ENCODE measurements at places on chromosomes 5 and 9.
A peak's percentile ranks its signal among the peaks of the same experiment; 100 is the strongest.

DNA sequence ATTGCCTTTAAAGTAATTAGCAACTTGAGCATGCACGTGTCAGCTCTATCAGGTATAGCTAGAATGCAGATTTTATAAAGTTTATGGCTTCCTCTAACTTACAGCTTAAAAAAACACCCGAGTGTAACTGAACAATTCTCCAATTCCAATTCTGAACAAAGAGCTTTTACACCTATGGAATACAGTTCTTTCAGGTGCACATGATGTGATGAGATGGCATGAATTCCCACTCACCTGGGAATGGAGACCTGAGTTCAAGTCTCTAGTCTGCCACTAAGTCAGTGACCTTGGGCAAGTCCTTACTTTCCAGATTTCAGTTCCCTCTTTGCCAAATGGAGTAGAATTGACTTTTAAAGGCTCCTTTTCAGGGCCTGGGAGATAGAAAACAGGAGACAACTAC, 1.8 kb downstream of the ZFAND5 start:
- DNase-seq: peak; percentile 19

DNA sequence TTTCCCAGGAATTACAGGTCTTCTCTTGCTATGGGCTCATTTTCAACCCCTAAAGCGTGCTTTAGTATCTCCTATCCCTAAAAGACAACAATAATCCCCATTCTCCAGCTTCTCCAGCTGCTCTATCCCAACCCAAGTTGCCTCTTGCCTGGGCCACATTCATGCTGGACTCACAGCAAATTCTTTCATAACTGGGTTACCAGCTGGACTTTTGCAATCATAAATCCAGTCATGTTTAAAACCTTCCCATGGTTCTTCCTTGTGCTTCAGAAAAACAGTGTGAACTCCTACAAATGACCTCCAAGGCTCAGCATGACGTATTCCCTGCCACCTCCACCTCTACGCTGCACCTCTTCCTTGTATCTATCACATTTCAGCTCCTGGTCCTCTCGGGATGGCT, 346.9 kb downstream of the GADD45G start:
- DNase-seq: peak; percentile 51

- DNase-seq: peak; percentile 77
Measured at GRCh38 chr9:124834591-124834990, 18.7 kb upstream of the WDR38 start.

DNA sequence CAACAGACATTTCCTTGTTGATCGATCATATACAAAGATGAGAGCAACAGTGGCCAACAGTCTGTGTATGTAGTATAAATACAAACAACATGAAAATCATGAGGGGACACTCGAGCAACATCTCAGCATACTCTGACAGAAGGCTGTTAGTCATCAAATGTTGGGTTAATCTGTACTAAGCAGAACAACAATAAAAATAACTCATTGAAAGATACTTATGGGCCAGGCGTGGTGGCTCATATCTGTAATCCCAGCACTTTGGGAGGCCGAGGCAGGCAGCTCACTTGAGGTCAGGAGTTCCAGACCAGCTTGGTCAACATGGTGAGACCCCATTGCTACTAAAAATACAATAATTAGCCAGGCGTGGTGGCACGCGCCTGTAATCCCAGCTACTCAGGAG, 67.3 kb downstream of the SCAI start:
- DNase-seq: no peak

- DNase-seq: no peak
Measured at GRCh38 chr5:132460846-132461568, 29.6 kb downstream of the IRF1 start.

DNA sequence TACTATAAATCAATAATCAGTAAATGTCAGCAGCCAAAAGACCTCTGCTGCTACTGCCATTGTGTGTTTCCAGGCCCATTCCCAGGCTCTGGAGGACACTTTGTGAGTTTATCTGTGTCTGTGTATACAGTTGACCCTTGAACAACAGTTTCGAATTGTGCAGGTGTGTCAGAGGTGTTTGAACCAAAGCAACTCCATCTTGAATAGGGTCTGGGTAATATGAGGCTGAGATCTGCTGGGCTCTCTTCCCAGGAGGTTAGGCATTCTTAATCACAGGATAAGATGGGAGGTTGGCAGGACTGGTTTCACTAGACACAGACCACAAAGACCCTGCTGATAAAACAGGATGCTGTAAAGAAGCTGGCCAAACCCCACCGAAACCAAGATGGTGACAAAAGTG, 2.3 kb upstream of the TBCA start:
- DNase-seq: no peak

DNA sequence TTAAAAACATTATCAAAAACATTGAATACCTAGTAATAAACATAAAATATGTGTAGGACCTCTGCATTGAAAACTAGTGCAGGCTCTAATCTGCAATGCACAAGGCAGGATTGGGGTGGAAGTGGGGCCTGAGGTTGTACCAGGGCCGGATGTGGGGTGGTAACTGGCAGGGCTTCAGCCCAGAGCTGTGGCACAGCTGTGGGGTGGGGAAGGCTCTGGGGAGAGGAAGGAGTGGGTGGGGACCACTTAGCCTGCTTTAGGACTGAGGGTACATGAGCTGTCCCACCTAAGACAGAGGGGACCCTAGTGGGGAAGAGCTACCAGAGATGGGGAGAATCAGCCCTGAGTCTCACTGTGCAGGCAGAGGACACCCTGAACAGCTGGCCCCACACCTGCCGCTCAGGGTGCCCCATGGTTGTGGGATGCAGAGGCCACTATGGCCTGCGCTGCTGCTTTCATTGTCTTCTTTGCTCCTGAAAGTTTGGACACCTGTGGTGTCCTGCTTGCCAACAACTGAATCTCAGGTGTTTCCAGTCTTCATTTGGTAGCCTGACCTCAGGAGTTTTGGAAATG, 311.4 kb downstream of the TLE4 start:
- no peak for DNase-seq

GRCh38 chr9:128213746-128214497, 10.7 kb downstream of the DNM1 start:
- no peak for DNase-seq

DNA sequence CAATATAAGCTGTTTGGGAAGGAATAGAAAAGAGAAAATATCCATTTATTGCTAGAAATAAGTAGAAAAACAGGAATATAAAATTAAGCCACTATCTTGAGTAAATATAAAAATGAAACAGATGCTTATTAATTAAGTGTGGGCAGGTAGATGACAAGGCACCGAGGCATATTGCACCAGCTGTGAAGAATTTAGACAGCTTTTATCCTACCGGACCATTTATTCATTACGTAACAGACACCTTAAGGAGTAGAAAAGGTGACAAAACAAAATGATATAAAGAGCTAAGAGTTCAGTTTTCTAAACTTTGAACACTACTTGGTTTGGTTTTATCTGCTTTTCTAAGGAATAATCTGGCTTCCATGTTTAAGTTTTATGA, 404.1 kb downstream of the PTPRD start:
- no peak for DNase-seq

DNA sequence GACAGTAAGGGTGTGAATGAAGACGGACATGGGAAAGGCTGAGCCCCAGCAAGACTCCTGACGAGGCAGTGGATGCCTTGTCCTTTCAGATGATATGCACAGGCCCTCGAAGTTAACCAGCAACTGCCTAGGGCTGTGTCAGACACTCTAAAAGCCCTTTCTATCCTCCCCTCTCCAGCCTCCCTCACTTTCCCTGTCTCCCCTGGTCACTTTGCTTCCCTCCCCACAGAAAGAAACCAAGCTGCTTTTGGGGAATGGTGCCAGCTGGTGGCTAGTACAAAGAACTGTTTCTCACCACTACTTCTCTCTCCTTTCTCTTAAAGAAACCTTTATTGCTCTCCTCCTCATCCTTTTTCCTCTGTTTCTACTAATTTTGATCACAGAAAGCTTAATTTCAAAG, 21.4 kb downstream of the LHFPL2 start:
- DNase-seq: peak; percentile 56

GRCh38 chr5:135324897-135325650, 74.0 kb downstream of the MACROH2A1 start:
- DNase-seq: no peak

- peak; percentile 56 for DNase-seq
Measured at GRCh38 chr9:111016426-111017045, 21.7 kb downstream of the LPAR1 start.

- DNase-seq: no peak
Measured at GRCh38 chr5:132238901-132239500, 11.3 kb upstream of the P4HA2 start.

- peak; percentile 47 for DNase-seq
Measured at GRCh38 chr9:84000186-84000585, 19.6 kb downstream of the RMI1 start.

- DNase-seq: peak; percentile 20
Measured at GRCh38 chr5:125043781-125044391, 297.4 kb upstream of the ZNF608 start.

GRCh38 chr9:72592502-72593403, 71.3 kb downstream of the TMC1 start:
- DNase-seq: peak; percentile 74

DNA sequence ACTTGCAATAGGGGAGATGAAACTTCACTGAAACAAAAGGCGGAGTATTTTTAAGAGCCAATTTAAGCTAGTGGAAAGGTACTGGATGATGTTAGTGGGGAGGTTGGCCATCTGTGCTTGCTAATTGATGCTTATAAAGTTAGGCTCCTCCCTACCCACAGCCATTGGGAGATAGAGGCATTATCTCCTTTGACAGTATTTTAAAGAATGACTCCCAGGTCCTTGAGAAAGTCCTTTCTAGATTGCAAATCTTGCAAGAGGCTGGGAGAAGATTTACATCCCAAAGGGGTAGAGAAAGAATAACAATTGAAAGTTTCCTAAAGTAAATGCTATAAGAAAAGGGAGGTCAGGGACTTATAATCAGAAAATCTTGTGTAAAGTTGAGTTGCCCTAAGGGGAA, 282.6 kb downstream of the BRINP1 start:
- no peak for DNase-seq

DNA sequence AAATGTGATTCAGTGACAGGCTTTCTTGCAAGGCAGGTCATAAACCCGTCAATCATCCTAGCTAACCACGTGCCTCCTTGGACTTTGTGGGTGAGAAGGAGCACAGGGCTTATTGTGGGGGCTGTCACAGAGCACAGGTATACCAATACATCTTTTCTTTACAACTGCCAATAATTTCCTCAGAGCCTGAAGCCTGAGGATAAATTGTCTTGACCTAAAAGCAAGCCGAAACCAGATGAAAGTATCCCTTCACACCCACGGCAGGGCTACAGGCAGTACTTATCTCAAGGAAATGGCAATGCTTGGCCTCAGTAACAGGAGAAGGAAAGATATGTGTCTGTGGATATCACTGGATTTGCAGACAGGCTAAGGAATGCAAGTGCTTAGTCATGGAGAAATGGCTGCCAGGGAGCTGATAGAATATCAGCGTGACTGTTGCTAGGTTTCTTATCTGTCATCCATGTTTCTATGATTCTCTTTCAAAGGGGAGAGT, 90.3 kb upstream of the ZNF366 start:
- peak; percentile 86 for DNase-seq

- DNase-seq: peak; percentile 24
Measured at GRCh38 chr9:101453776-101454570, 18.4 kb upstream of the ALDOB start.

- DNase-seq: peak; percentile 68
Measured at GRCh38 chr9:20604562-20604961, 17.7 kb downstream of the MLLT3 start.

- peak; percentile 50 for DNase-seq
Measured at GRCh38 chr9:125649826-125650225, 57.2 kb downstream of the MAPKAP1 start.

DNA sequence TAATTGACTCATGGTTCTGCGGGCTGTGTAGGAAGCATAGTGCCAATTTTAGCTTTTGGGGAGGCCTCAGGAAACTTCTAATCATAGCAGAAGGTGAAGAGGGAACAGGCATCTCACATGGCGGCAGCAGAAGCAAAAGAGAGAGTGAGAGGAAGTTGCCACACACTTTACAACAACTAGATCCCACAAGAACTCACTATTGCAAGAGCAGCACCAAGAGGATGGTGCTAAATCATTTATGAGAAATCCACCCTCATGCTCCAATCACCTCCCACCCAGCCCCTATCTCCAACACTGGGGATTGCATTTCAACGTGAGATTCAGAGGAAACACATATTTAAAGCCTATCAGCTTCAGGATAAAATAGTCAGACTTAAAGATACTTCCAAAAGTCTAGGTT, 36.1 kb upstream of the LPAR1 start:
- DNase-seq: no peak

DNA sequence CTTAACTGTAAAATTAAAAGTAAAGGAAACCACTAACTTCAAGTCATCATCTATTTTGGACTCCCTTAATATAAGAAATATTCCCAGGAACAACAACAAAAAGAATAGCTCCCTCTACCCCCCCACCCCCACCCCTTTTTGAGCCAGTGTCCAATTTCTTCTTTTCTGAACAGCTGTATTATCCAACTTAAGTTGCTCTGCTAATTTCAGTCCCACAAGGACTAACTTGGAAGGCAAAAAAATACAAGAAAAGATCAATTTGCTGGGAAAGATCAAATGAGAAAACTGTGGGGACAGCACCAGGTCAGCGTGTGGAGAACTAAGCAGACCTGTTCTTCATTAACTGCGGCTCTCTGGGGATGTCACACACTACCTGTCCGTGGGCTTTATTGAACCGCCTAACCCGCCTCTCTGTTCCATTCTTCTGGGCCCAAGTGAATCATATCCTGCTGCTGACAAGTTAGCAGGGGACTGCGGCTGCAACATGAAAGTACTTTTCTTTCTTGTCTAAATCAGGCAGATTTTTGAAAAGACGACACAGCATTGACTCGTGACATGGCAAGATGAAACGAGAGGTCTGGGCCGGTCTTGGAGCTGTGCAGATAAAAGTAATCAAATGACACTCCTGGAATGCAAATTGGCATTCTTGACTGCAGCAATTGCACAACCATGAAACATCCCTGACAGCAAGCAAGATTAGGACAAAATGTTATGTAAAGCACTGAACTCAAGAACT, 2.7 kb downstream of the BNC2 start:
- DNase-seq: peak; percentile 70

DNA sequence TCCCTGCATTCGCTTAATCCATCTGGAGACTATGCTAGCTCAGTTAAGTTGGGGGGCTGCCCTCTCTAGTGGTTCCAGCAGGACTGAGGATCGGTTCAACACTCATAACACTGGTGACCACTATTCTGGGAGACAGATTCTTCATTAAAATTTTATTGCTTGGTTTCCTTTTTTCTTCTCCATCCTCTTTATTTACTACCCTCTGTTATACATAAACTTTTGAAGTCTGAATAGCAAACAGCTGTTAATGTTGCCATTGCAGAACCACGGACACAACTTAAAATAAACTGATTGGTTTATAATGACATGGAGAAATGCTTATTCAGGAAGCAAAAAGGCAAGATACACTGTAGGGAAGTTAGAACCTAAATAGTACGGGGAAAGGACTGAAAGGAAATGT, 22.1 kb downstream of the IQGAP2 start:
- no peak for DNase-seq

DNA sequence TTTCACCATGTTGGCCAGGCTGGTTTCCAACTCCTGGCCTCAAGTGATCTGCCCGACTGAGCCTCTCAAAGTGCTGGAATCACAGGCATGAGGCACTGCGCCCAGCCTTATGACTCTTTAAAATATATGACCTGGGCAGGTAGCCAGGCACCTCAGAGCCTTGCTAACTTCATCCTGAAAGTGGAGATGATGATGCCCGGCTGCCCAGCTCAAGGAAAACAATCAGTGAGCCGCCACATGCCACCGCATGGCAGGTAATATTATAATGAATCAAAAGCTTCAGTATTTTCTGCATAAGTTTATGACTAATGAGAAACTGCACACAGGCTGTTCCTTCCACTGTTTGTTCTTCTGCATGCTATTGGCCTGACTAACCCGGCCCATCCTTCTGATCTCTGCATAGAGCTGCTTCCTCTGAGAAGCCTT, 30.4 kb upstream of the DMRT1 start:
- DNase-seq: peak; percentile 24

GRCh38 chr5:9245071-9245470, 300.8 kb downstream of the SEMA5A start:
- peak; percentile 32 for DNase-seq

Measured in GM23248 (cell line).